ENCODE measurements at places on chromosomes 7 and 10. TPM values are rescaled to one million over a fixed set of nuclear protein-coding genes. Genes with fewer than 3 reads are reported as not detected.

DNA sequence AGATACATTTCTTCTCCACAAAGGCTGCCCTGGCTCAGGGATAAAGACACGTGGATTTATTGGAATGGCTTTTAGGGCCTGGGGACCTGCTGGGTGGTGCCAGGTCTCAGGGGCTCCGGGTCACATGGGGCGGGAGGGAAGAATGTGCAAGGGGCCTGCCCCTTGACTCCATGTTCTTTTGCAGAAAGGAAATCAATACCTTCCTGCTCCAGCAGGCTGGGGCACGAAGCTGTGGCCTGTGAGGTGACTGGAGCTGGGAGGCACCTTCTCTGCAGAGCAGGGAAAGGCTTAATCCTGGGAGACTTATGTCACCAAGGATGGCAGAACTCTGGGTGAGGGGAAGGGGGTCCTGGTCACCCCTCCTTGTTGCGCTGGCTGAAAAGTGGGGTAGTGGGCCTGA is 42.3 kb upstream of the GNA12 start:
- H3K27me3 ChIP-seq = no peaks in the 10 kb centered on the region
- H3K4me1 ChIP-seq = peaks cover 4% of the 10 kb centered on the region
- no peak overlapping the region for H3K4me3 ChIP-seq

DNA sequence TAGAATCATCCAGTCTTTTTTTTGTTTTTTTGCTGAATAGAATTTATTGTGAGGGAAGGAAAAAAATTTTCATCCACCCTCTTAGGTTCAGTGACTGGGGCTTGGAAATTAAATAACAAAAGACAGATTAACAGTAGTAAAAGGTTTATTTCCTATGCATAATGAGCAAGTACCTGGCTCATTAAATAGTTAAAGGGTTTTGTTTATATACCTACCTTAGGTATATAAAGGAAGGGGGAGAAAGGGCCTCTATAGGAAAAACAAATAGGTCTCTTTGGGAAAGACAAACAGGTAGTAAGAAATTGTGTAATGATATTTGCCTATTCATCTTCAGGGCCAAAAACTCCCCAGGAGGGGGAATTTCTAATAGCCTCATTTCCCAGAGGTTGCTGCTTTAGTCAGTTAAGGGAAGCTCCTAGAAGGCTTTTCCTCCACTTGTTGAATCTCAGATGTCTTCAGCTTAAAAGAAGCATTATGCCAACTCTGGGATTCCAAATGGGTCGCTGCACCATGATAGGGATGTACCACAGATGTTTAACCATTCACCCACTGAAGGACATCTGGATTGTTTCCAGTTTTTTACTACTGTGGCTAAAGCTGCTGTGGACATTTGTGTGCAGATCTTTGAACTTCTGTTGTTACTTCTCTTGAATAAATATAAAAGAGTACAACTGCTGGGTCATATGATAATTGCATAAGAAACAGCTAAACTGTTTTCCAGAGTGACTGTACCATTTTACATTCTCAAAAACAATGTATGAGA is 11.3 kb downstream of the ACADSB start:
- no peaks in the 10 kb centered on the region for H3K27me3 ChIP-seq
- H3K4me3 ChIP-seq = no peak overlapping the region
- H3K36me3 ChIP-seq = no peaks in the 10 kb centered on the region
- H3K27ac ChIP-seq = peak overlapping the region; percentile 19
- peaks cover 27% of the 10 kb centered on the region for H3K4me1 ChIP-seq

The AKR1C8 gene
- total RNA-seq = not detected

DNA sequence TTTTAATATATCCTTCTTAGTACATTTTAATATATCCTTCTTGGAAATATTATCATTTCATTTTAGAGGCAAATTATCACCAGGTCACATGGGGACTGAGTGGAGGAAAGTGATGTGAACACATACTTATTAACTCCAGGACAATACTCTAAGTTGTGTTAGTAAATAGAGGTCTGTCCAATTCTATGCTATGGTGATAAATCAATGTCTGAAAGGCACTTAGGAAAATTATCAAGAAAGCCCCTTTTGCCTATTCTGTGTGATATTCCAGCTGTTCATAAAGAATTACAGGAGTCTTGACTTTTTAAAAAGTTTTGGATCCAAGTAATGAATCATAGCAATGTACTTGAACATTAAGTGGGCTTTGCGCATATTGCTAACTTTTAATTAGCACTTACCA is 88.5 kb downstream of the THSD7A start:
- no peaks in the 10 kb centered on the region for H3K4me1 ChIP-seq
- no peaks in the 10 kb centered on the region for H3K36me3 ChIP-seq
- H3K4me3 ChIP-seq = no peak overlapping the region
- no peak for DNase-seq

DNA sequence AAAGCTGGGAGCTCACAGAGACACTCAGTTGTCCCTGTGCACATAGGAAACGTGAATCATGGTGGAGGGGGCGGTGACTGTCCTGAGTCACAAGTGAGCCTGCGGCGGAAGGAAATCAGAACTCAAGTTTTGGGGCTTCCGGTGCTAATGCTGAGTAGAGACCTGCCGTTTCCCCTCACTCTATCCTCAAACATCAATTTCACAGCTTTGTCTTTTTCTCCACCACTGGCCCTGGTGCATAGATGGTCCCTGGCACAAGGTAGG is 21.9 kb downstream of the ADCYAP1R1 start:
- no peak for DNase-seq
- no peaks in the 10 kb centered on the region for H3K4me1 ChIP-seq
- H3K27ac ChIP-seq = no peak overlapping the region

GRCh38 chr10:116848032-116848943 is 1.0 kb upstream of the ENO4 start:
- H3K4me1 ChIP-seq = peaks cover 18% of the 10 kb centered on the region
- no peaks in the 10 kb centered on the region for H3K36me3 ChIP-seq
- H3K27me3 ChIP-seq = no peaks in the 10 kb centered on the region
- H3K4me3 ChIP-seq = peak overlapping the region; percentile 86
- H3K27ac ChIP-seq = peak overlapping the region; percentile 72
- DNase-seq = peak; percentile 8

GRCh38 chr7:130909881-130910672 is 176.1 kb upstream of the KLF14 start:
- H3K27me3 ChIP-seq = no peaks in the 10 kb centered on the region
- H3K27ac ChIP-seq = no peak overlapping the region
- peaks cover 25% of the 10 kb centered on the region for H3K4me1 ChIP-seq
- H3K4me3 ChIP-seq = no peak overlapping the region
- H3K36me3 ChIP-seq = no peaks in the 10 kb centered on the region

DNA sequence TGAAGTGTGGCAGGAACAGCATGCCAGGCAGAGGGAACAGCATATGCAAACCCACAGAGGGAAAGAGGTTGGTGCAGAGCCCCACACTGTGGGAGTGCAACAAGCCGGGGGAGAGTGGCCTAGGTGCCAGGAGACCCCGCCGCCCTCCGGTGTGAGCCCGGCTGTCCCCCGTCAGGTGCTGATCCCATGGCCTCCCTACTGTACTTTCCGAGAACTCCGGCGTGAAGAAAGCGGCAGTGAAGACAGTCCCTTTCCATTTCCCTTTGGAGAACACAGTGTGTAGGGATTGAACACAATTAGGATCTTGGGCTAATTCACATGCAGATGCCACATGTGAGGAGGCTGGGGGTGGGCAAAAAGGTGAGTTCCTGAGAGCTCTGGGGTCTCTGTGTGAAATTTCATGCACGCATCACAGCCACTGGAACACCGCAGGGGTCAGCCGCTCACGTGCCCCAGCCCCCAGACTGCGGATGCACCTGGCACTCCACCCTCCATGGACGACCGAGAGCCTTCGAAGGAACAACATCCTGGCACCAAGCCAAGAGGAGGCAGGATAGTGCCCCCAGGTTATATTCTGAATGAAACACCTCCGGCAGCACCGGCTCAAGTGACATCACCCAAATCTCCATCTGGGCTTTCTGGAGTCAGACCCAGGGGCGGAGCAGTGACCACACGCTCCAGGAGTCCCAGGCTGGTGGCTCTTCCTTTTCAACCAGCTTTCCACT is 82.1 kb upstream of the PPP2R2D start:
- no peaks in the 10 kb centered on the region for H3K36me3 ChIP-seq
- DNase-seq = no peak
- no peaks in the 10 kb centered on the region for H3K27me3 ChIP-seq
